ENCODE measurements at places on chromosomes 1 and 21. TPM values are rescaled to one million over a fixed set of nuclear protein-coding genes. Genes with fewer than 3 reads are reported as not detected.

The ILDR2 gene
- polyA plus RNA-seq, result 1.5 TPM

- peak; percentile 88 for DNase-seq
Observed at GRCh38 chr1:38050397-38051078, 3.9 kb upstream of the POU3F1 start.

The VPS72 gene
- 38.2 TPM for polyA plus RNA-seq

GRCh38 chr1:201085902-201086735, 26.1 kb downstream of the CACNA1S start:
- DNase-seq, result peak; percentile 41

DNA sequence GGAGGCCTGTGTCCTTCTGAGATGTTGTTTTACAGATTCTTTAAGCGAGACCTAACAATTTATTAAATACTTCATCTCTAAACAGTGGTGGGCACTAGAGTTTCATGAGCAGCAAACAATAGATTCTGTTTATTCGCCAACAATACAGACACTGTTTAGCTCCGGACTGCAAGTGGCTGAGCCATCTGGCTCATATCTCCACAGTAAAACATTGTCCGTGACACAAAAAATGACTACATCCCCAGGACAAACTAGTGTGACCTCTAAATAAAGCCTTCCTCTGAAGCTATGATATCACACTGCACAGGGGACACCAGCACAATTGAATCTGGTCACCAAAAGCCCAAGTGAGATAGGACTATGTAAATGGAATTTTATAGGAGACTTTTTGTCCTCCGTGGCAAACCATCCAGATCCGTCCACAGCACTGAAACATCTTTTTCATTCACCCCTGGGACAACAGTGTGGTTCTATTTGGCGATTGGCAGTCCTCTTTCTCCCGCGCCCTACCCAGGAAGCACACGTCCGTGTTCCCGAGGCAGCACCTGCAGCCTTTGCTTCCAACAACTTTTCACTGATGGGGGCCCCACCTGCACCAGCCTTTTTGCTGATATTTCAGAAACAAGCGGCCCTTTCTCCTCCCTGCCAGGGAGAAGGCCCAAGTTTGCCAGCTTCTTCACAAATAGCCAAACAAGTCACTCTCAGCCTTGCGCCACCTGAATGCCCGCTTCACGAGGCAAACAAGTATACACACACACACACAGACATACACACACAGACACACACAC, 47.4 kb downstream of the OLIG1 start:
- no peak for DNase-seq

DNA sequence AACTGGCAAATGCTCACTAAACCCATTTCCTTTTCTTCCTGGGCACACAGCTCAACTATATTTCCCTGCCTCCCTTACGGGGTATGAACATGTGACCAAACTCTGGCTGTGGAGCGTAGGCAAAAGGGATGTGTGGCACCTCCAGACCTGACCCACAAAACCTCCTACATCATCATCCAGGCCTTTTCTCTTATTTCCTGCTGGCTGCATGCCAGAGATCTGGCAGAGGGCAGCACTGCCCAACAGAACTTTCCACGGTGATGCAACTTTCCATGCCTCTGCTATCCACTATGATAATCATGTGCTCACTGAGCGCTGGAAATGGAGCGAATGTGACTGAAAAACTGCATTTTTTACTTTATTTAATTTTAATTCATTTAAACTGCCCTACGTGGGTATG, 99.6 kb upstream of the CACNA1E start:
- no peak for DNase-seq

DNA sequence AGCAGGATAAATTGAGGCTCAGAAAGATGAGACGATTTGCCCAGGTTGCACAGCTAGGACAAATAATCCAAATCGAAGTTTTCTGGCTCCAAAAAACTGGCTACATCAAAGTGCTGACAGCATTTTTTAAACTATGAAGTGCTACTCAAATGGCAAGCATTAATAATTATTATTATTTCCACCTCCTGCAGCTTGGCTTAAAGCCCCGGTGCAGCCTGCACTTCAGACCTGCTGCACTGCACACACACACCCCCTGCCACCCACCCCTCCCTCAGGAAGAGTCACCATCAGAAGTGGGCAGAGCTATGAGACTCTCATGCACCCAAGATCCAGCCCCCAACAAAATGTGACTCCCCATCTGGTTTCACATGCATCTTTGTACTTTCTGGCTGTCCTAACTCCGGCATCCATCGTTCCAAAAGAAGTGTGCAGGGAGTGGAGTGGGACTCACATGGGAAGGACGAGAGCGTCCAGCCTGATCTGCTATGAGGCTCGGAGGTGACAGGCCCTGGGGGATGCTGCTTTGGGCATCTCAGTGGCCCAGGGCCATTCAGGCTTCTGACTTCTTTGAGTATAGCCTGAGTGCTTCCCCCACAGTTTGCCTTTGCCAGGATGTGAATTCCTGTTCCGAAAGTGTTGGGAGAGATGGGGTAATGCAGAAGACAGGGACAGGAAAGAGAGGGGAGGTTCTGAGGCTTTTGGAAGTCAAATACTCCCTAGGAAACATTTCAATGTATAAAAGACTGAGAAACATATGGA, 65.0 kb upstream of the FAM20B start:
- no peak for DNase-seq

- DNase-seq, result peak; percentile 16
Observed at GRCh38 chr1:160161965-160162705, 10.7 kb downstream of the ATP1A4 start.

GRCh38 chr1:151991663-151992302, 1.9 kb downstream of the S100A10 start:
- no peak for DNase-seq

The BATF3 gene
- 3.3 TPM for polyA plus RNA-seq

DNA sequence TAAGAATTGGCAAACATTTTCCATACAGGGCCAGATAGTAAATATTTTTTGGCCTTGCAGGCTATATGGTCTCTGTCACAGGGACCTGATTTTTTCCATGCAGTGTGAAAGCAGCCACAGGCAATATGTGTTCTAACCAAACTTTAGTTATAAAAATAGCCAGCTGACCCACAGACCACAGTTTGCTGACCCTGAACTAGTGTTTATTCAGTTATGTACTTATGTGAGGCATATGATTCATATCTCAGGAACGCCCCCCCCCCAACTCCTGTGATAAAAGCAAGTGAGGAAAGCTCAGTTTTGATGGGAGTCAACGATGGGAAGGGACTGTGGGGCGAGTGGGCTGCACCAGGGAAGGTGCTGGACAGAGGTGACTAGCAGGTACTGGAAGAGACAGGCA, 80.1 kb downstream of the HMGB4 start:
- DNase-seq, result no peak

GRCh38 chr21:31910074-31910470, 37.3 kb downstream of the HUNK start:
- DNase-seq, result peak; percentile 67

The MYOM3 gene
- 20.5 TPM for polyA plus RNA-seq

The AMY1C gene
- not detected for polyA plus RNA-seq

The TAF12 gene
- polyA plus RNA-seq, result 22.8 TPM

The OR4F16 gene
- not detected for polyA plus RNA-seq

The KRTAP7-1 gene
- not detected for polyA plus RNA-seq

DNA sequence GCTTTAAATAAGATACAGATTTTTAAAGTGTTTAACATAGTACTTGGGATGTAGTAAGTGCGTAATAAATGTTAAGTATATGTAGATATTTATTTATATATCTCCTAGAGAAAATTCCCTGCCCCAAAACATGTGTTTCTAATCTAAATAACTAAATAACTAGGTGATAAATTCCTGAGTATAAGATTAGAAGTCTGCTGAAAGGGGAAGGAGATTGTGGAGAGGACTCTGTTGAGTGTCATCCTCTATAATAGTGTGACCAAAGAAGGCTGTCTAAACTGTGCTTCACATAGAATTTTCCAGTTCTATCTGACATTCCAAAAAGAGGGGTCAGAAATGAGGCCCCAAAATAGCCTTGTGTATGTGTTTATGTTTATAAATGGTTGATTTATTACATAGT, 590.5 kb upstream of the ADAMTS5 start:
- DNase-seq, result no peak

- DNase-seq, result no peak
Observed at GRCh38 chr1:39130325-39130724, 74.2 kb upstream of the MACF1 start.

DNA sequence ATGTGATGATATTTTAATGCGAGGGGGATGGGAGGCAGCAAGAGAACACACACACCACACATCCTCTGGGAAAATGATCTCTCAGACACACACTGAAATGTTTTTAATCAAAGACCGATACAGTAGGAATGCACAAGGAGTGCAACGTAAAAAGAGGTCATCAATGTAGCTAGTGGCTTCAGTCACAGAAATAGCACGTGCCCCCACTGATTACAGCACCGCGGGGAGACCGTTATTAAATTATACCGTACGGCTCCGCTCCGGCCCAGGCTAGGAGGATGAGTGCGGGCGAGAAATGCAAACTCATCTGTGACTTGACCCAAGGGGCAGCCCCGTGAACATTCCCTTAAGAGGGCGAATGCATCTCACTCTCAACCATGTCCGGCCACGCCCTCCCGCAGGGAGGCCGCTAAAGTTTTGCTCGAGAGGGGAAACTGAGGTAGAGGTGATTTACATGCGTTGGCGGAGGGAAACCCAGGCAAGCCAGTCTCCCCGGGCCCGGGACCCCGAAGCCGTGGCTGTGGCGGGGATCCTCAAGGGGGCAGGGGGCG, 552 bp downstream of the UBR4 start:
- DNase-seq, result no peak

The CHRM3 gene
- polyA plus RNA-seq, result 1.4 TPM

The LYSMD1 gene
- 9.1 TPM for polyA plus RNA-seq

DNA sequence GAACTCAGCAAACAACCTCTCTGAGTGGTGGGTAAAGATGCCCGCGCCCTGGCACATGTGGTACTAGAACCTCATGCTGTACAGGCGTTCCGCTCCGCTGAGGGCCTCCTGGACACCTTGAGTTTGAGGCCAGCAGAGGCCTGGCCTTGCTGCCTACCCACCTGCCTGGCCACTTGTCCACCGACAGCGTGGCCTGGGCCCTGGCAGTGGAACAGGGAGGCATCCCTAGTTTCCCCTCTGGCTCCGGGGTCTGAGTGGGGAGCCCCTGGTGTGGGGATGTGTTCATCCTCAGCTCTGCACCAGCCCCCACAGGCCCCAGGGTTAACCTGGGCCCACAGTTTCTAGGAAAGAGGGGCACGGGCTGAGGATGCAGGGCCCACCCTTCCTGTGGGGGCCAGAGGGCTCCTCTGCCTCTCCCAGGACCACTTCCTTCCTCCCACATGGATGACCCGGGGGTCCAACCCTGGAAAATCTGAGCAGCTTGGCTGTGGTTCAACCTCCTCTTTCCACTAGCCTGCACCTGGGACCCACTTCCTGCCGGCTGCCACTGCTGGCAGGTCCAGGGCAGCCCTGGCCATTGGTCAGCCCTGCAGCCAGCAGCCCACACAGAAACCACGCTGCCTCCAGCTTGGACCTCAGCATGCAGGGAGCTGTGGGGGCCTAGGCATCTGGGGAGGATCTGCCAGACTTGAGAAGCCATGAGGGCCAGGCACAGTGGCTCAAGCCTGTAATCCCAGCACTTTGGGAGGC, 53.3 kb upstream of the COL18A1 start:
- DNase-seq, result peak; percentile 64
